ENCODE measurements at places on chromosomes 2 and 18.

- no peak for DNase-seq
These were observed 175.3 kb upstream of the LRP1B start for GRCh38 chr2:142306131-142306530.

DNA sequence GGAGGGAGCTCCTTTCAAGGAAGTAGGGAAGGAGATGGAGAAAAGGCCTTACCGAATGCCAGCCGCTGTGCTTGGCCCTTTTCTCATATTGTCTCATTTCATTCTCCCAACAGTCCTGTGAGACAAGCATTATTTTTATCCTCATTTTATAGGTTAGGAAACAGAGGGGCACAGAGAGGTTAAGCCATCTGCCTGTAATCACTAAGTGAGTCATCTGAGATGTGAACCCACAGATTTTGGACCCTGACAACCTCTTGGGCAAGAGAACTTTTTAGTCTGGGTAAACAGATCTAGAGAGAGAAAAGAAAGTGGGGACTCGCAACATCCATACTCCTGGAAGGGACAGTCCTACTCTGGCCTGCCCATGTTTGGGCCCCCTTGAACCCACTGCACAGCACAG, 91.7 kb upstream of the LCLAT1 start:
- DNase-seq, result no peak

GRCh38 chr2:151637271-151637781, 97.0 kb downstream of the NEB start:
- peak; percentile 55 for DNase-seq

- DNase-seq, result no peak
These were observed 111.3 kb downstream of the GALNT1 start for GRCh38 chr18:35692866-35693265.

DNA sequence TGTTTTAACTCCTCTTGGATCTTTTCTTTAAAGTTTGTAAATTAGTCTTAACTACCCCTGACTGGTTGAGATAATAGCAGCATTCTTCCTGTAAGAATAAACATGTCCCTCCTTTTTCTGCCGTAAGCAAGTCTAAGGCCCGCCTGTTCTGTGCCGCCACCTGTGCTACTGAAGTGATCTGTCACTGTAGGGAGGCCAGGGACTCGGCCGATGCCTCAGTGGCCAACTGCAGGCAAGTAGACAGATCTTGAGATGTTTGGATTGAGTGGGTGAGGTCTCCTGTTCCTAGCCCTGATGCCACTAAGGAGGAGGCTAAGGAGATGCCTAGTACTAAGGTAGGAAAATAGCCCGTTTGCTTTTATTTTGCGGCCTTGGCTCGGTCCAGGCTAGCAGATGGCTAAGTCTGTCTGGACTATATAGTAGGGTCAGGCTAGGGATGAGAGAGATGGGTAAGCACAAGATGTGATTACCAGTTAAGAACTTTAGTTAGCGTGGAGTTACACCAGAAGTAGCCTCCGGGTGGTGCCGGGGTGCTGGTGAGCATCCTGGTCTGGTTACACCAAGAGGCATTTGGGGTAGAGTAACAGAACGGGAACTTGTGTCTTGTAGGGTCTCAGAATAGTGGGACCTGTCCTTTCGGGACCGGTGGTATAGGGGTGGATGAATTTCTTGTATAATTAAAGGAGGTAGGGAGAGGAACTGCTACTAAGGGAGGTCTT, 584.2 kb downstream of the SUCLG1 start:
- no peak for DNase-seq

DNA sequence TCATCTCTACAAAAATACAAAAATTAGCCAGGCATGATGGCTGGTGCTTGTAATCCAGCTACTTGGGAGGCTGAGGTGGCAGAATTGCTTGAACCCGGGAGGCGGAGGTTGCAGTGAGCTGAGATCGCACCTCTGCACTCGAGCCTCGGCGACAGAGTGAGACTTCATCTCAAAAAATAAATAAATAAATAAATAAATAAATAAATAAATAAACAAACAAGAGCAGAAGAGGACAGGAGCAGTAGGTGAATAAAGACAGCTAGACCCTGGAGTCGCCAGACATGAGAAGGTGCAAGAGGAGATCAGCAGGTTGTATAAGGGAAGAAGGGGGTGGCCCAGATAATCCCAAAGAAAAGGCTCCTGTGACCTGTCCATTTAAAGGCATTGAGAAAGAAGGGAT, 12.3 kb downstream of the LAMA1 start:
- DNase-seq, result no peak

GRCh38 chr2:69306822-69307578, 80.0 kb downstream of the GFPT1 start:
- peak; percentile 81 for DNase-seq

DNA sequence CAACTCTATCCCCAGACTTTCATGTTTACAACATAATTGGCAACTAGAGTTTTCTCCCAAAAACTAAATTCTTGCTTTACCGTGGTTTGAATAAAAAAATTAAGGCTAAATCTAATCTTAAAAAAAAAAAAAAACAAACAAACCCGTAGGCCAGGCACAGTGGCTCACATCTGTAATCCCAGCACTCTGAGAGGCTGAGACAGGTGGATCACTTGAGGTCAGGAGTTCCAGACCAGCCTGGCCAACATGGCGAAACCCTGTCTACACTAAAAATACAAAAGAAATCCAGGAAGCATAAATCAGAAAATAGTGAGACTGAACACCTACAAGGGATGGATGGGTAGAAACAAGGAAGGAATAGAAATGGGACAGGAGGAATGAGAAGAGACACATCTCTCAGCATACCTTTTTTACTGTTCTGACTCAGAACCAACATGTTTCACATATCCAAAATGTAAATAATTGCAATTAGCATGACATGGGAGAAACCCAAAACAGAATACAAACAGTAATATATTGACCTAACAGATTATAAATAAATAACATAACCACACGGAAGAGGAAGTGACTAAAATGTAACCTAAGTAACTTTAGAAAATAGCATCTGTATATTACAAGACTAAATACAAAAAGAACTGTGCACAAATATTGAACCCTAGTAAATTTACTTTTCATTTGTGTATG, 17.5 kb downstream of the MGAT4A start:
- no peak for DNase-seq

- no peak for DNase-seq
These were observed 202.3 kb upstream of the TCF4 start for GRCh38 chr18:55790296-55790695.

DNA sequence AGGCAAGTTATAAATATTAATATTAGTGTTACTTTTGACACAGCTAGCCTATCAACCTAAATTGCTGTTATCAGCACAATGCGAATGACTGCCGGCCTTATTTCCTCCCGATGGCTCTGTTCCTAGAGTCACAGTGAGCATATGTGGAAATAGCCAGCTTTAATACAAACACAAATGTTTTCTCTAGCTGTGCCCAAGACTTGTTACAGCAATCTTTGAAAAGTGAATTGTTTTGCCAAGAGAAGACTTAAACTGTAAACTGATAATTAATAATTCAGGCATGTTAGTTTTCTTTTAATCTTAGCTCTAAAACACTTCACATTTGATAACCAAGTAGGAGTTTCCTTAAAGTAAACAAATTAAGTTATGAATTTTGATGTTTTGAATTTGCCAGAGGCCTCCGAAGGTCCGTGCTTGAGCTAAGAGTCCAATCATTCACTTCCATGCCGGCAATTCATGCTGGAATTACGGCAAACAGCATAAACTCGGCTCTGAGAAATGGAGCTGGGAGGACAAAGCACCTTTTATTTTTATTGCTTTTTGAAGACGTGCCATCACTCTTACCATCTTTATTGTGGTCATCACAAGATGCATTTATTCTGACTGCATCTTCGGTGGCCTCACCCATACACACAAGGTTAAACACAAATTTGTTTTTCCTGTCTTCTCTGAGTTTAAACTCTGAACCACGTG, 184.5 kb upstream of the CWC22 start:
- no peak for DNase-seq

- DNase-seq, result no peak
These were observed 46.3 kb downstream of the ITSN2 start for GRCh38 chr2:24313744-24314632.

GRCh38 chr2:149001496-149001895, 37.0 kb upstream of the LYPD6B start:
- DNase-seq, result no peak

- DNase-seq, result no peak
These were observed 13.2 kb downstream of the GALR1 start for GRCh38 chr18:77262643-77263465.

GRCh38 chr2:176461098-176461808, 192.0 kb downstream of the MTX2 start:
- DNase-seq, result no peak

GRCh38 chr2:111905990-111906735, 7.8 kb downstream of the MERTK start:
- no peak for DNase-seq

DNA sequence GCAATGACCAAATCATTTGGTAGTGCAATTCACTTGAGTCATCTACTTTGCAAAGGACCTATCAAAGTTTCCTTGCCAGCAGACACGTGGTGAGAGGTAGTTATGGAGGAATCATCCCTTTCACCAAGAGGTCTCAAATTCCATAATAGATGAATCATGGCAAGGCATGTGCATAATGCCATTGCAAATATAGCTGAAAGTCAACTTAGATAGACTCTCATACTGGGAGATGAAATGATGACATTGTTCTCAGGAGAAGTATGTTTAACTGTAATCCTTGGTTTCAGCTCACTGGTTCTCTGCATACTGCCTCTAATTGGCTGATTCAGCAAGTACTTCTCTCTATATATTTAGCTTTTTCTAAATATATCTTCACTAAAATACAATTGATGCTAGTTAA, 57.2 kb downstream of the CALCRL start:
- no peak for DNase-seq

GRCh38 chr2:134463699-134464022, 209.8 kb downstream of the MGAT5 start:
- DNase-seq, result no peak

DNA sequence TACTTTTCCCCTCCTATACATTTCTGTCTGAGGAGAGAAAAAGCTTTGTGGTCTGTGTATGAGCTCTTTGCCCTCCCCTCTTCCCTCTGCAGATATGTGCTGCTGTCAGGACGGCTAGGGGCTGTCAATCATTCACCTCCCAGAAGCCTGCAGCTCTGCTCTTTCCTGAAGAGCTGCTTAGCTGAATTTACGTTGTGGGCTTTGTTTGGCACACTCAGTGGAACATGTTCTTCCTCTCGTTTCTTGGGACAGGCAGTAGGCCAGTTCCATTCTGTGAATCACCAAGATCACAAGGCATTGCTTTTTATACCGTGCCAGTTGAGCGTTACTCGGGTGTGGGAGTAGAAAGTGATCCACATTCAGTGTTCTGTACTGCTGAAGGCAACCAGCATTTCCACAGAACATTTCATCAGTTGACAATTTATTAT, 136.7 kb downstream of the LAMA3 start:
- peak; percentile 29 for DNase-seq

DNA sequence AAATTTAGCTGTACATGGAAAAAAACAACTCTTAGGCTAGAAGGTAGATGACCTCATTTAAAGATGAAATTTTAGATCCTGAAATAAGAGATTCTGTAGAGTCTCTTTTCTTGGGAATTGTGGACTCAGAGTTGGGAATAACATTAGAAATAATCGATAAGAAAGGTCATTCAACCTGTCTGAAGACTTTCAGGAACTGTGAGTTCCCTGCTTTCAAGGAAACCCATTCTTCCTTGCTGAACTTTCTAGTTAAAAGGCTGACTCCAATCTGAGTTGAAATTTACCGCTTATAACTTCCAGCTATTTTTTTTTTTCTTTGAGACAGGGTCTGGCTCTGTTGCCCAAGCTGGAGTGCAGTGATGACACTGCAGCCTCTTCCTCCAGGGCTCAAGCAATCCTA, 16.8 kb upstream of the SMAD7 start:
- no peak for DNase-seq

DNA sequence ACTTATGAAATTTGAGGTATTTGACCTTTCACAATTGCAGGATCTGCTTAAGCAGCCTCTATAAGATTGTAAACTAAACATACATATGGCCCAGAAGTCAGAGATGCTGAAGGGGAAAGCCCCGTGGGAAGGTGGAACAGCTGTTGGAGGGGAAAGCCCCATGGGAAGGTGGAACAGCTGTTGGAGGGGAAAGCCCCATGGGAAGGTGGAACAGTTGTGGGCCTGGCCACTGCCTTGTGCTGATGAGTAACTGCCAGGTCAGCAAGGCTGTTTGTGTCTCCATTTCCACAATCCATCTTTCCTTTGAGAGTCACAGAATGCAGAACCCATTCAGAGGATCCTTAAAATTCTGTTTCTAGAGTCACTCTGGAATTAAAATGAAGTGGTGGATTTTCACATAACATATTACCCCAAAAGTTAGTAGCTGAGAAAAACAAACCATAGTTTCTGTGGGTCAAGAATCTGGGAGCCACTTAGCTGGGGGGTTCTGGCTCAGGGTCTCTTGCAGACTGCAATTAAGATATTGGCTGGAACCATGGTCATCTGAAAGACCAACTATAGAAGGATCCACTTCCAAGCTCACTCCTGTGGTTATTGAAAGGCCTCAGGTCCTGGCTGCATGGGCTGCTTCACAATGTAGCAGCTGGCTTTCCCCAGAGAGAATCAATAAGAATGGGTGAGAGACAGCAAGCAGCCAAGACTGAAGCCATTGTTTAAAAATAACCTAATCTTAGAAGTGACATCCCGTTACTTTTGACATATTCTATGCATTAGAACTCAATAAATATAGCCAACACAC, 86.6 kb upstream of the CAVIN2 start:
- DNase-seq, result peak; percentile 32

DNA sequence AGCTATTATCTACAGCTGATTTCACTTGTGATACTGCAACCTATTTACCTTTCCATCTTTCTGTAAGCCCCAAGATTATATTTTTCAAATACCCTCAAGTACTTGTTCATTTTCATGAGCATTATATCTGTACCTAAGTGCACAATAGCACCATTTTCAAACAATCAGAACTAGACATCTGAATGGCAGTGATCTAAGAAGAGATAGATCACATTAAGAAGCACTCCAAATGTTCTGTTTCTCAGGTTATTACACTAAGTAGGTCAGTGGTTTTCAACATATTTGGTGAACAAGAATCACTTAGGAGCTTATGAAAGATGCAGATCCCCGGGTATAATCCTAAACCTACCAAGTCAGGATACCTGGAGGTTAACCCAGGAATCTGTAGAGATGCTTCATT, 872.7 kb downstream of the DCDC2C start:
- DNase-seq, result no peak

GRCh38 chr2:200713704-200714064, 98.0 kb upstream of the BZW1 start:
- DNase-seq, result no peak

DNA sequence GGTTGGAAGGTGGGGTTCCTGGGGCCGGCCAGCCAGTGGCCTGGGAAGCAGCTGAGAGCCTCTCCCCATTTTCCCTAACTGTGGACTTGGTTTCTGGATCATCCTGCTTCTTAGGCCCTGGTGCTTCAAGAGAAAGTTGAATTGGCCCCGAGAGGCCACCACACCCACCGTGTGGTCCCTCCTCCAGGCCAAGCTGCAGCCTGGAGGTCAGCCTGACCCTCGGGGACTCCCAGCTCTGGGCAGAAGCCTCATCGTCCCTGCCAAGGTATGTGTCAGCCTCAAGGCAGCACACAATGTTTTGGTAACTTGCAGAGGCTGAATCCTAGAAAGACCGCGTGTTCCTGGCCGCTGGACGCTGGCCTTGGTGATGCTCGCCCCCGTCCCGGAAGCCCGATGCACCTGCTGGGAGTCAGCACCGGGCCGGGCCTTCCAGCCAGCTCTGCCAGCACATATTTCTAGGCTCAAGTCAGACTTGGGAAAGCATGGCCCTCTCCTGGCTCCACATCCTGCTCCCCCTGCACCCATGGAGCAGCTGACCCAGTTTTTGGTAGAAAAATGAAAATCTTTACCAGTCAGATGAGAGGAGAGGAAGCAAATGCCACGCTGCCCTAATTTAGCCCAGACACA, 72.6 kb downstream of the ACTR2 start:
- no peak for DNase-seq

- no peak for DNase-seq
These were observed 200.0 kb upstream of the SIX3 start for GRCh38 chr2:44741507-44741906.

All from activated CD4-positive, alpha-beta T cell treated with anti-CD3 and anti-CD28 coated beads for 48 hours (primary cell).